ENCODE measurements at places on chromosomes 7 and 10. TPM values are rescaled to one million over a fixed set of nuclear protein-coding genes. Genes with fewer than 3 reads are reported as not detected.

The SLC26A3 gene
- total RNA-seq, result not detected

The TCERG1L gene
- not detected for total RNA-seq

- peak; percentile 68 for DNase-seq
Observed at GRCh38 chr7:107090457-107090856, 46.0 kb downstream of the PRKAR2B start.

- DNase-seq, result no peak
Observed at GRCh38 chr7:12162415-12163113, 48.5 kb upstream of the TMEM106B start.

- no peak for DNase-seq
Observed at GRCh38 chr7:40676221-40676620, 541.4 kb downstream of the SUGCT start.

GRCh38 chr7:37550872-37551271 lies 102.2 kb upstream of the ELMO1 start:
- DNase-seq, result no peak

DNA sequence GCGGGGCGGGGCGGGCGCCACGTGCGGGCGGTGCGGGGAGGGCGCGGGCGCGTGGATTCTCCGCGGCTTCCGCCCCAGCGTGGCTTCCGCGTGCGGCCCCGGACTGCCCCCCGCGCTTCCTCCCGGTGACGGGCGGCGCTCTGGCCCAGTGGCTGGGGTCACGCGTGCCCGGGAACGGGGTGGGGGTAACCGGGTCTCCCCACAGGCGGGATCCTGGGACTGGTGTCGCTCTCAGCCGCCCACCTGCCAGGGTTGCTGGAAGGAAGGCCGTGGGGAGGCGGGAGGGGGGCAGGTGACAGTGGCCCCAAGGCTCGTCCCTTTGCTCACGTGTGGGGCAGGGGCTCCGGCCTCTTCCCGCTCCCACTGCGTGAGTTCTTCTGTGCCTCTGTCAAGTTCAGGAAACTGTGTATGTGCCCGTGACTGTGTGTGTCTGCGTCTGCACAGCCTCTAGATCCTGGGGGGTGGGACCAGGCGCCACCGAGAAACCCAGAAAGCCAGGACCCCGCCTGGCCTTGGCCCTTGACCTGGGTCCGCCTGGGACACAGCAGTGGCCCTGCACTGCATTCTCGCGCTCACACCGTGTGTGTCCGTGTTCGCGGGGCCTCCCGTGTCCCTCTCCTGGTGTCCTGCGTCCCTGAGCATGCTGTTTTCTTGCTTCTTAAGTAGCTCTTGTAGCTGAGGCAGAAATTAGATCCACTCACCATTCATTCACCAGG lies 919 bp downstream of the MAFK start:
- DNase-seq, result peak; percentile 33

DNA sequence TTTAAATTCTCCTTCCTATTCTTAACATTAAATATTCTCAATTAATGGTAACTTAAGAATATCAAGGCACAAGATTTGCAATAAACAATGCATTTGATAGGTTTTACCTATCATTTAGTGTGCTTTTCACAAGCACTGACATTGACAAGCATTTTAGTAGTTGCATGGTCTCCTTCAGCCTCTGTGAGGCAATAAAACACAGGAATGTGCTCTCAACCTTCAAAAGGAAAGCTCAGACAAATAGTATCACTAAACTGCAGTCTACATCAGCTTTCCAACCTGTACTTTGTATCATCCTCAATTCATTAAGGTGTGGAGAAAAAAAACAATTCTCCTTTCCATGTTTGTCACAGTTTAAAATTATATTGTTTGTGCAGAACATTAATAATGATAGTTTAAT lies 51.1 kb upstream of the TSPAN13 start:
- no peak for DNase-seq

- DNase-seq, result no peak
Observed at GRCh38 chr10:55274367-55274766, 473.3 kb upstream of the PCDH15 start.

Data from G401 (cell line).